ENCODE measurements at places on chromosomes 3 and 15.

DNA sequence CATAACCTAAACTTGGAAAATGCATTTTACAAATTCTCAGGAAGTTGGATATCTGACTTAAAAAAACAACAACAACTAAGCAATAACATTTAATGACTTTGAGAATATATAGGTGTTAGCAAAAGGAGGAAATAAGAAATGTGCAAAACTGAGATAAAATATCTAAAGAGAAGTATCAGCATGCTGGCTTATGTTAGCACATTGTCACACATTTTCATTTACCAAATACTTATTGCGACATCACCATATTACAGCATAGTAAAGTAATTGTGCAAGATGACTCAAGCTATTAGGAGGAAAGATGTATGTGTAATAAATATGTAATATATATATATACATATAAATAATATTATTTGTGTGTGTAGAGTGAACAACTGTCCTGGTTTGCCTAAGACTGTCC, 9.2 kb downstream of the PTX3 start:
- DNase-seq = no peak

DNA sequence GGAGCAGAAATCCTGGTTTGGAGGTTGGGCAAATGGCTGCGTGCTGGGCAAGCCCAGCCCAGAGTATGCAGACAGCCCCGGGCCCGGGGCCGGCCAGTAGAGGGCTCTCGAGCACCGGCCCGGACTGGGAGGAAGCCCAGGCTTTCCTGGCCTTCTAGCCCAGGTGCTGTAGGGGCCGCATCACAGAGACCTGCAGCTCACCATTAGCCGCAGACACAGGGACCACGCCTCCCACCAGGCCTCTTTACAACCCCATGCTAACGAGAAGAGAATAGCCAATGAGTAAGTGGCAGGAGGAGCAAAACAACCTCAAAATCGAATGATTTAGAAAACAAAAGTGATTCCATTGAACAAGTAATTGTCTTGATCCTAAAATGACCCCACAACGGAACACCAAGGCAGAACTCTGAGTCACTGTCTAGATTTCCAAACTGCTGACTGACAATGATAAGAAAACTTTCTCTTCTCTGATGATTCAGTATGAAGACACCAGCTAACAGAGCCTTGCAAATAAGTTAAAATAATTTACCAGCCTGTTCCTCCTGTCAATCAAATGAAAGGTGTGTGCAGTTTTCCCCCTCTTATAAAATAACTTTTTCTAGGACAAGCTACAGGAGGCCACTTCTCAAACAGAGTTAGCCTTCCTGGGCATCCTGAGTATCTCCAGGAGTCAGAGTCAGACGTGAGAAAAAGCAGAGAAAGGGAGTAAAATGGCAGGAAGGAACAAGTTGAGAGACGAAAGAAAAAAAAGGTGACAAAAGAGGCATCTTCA, 102.2 kb downstream of the DGKG start:
- no peak for DNase-seq

DNA sequence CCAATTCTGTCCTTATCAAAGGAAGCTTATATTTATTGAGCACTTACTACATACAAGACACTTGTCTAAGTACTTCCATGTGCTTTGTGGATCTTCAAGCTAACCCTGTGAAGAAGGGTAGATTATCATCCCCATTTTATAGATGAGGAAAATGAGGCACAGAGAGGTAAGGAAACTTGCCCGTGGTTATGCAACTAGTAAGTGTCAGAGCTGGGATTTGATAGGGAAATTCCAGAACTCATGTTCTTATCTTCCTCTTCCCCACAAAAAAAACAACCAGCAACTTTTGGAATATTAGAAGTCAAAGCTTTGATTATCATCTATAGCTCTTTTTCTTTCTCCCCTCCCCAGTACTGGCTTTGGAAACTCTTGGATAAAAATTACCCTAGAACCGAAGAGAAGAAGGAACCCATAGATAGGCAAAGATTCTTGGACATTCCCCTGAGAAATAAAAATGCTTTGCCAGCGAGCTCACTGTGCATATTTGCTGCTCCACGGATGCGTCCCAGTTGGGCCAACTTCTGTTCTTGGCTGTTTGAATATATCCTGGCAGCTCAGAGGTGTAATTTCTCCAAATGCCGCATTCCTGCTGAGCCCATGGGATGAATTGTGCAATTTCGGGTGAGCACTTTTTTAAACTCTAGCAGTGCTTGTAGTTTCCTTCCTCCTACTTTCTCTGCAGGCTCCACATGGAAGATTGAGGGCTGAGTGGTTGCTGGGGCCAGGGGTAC, 591.5 kb upstream of the CFAP20DC start:
- no peak for DNase-seq

GRCh38 chr3:88211096-88211890, 61.5 kb downstream of the C3orf38 start:
- no peak for DNase-seq

DNA sequence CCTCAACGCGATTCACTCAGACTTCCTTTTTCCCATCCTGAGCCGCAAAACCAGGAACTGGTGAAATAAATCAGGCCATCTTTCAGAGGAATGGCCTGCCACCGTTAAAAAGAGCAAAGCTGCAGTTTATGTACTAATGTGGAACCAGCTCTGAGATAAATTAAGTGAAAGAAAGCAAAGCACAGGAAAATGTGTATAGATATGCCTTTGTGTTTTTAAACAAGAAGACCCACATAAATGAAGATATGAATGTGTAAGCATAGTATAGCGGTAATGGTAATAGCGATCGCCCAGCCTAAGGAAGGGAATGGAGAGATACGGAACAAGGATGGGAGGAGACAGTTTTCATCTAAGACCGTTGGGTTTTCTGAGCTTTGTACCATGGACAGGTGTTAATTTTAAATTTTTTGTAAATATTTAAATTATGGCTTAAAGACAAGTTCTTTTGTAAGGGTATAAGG, 30.8 kb upstream of the RPN1 start:
- DNase-seq = no peak

DNA sequence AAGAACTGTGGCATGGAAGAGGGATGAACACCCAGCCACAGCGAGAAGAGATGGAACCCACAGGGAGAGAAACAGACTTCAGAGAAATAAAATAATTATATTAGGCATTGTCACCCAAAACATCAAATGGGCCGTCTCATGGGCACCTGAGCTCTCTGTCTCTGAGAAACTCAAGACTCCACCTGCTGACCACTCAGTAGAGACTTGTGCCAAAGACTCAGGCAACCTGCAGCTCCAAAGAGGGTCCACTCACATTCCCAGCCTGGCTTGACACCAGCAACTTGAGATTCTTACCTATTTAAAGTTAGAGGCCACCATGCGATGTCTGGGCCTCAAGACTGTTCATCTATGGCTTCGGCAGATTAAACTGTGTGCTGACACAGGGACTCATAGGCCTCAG, 12.0 kb downstream of the SEMA5B start:
- DNase-seq = no peak

DNA sequence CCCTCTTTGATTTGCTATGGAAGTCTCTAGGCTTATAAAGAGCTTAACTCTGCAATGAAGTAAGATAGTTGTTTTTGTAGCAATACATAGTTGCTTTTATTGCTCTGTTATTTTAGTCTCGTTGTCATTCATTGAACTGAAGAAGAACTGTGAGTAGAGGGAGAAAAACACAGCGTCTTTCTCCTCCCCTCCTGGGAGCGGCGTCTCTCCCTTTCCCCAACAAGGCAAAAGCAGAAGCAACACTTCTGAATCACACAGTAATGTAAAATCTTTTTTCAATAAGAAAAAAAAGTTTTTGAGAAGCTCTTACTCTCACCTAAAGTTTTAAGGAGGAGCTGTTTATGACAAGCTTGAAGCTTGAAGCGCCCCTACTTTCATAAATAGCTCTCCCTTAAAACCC, 119.3 kb upstream of the SLC7A14 start:
- DNase-seq = no peak

DNA sequence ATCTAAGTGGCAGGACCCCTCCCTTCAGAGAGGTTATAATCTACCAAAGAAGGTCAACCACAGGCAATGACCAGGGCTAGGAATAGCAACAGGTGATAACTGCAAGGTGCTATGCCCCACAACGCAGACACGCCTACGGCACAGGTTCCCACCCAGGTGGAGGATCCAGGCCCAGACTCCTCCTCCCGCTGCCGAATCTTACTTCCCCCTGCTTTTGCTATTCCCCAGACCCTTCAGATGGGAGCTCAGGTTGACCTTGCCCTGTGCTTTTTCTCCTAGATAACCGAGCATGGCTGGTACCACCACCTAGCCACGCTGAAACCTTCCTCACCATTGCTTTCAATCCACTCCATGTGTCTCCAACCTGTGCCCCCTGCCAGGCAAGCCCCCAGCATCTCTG, 142.2 kb upstream of the IGF1R start:
- DNase-seq = no peak

All from mesothelial cell of epicardium (in vitro differentiated cells).